ENCODE measurements at places on chromosomes 7 and 10.

DNA sequence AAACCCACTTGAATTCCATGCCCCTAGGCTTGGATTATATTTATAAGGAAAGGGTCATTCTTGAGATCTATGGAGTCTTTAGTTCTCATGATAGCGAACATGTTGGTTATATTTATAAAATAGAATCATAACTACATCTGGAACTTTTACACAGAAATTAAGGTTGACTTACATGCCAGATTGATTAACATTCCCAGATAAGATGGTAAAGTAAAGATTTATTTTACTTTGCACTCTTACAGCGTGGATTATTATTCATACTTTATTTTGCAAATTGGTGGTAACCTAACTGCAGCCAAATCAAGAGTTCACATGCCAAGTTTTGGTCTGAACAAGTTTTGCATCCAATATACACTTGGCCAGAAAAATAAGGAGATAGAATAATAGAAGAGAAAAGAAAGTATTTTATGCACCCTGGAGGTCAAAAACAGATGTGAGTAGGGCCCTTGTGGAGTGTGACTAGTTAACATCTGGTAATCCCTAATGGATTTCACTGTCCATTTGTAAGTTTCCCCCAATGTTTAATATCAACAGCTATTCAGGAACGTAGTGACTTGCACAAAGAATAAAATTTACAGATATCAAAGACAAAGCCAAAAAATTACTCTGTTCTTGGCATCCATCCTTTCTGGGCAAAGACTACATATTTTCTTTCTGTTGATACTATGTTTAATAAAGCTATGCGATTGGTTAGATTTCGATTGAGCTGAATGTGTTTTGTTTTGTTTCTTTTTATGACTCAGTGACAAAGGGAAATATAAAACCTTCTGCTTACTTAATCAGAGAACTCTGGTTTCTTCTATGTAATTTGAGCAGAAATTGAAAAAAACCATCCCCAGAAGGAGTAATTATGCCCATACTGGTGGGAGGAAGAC lies 10.1 kb upstream of the TMEM26 start:
- DNase-seq: no peak

DNA sequence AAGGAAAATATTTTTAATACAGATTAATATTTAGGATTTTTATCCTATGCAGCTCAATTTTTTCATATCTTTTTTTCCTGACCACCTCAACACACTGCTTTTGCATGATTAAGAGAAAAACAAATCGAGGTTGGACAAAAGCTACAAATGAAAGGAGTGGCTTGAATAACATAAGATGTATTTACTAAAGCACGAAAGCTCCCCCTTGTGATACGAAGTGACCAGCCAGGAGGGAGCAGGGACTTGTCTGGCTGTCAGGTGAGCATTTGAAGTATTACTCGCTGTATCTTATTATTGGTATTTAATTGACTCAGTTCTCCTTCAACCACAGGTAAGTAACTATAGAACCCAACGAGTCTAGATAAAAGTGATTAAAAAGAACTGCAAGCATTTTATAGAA lies 265.2 kb upstream of the PHF14 start:
- DNase-seq: no peak

DNA sequence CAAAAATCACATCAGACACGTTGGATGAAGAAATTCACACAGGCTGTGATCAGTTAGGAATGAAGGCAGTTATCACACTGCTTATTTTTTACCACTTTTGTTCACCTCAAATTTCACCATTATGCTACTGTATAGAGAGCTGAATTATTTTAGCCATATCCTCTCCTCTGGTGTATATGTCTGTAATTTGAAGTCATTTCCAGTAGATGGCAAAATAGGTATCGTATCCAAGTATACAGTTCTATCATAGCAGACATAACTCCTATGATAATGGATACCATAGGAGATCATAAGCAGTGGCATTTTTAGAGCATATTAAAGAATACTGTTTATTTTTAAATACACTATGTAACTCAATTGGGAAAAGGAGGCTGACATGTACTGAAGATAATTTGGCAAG lies 909.7 kb downstream of the DNAJB9 start:
- DNase-seq: no peak

GRCh38 chr10:131822692-131823245 lies 78.0 kb upstream of the PPP2R2D start:
- no peak for DNase-seq

DNA sequence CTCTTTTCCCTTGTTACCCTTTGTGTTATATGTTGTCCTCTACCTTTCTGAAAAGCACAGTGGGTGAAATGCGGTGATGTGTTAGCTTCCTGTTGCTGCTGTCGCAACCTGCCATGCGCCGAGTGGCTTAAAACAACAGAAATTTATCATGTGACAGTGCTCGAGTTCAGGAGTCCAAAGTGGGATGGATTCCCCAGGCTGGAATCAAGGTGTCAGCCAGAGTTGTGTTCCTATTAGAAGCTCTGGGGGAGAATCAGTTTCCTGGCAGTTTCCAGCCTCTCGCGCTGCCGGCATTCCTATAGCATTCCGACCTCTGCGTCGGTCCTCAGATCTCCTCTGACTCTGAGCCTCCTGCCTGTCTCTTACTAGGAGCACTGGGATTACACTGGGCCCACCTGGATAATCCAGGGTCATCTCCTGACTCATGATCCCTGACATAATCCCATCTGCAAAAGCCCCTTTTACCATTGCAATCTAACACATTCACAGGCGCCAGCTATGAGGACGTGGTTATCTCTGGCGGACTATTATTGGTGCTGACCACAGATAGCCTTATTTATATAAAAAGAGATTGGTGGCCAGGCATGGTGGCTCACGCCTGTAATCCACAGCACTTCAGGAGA lies 207.5 kb downstream of the CUX1 start:
- DNase-seq: no peak

DNA sequence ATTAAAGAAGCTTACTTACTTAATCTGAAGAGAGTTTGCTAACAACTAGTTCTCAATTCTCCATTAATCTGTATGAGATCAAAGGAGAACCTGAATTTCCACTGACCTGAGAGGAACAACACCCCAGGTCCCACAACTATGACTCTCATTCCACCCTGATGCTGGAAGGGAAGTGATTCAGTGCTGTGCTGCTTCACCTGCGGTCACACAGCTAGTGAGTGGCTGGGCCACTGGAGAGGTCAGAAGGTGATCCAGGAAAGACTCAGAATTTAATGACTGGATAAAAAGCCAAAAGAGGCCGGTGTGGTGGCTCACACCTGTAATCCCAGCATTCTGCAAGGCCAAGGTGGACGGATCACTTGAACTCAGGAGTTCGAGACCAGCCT lies 23.6 kb downstream of the SORBS1 start:
- no peak for DNase-seq

- DNase-seq: no peak
These were observed 13.5 kb downstream of the TNPO3 start for GRCh38 chr7:129041142-129042085.

GRCh38 chr7:40356871-40357709 lies 222.3 kb downstream of the SUGCT start:
- DNase-seq: no peak

GRCh38 chr7:69426705-69427104 lies 171.6 kb upstream of the AUTS2 start:
- no peak for DNase-seq

- no peak for DNase-seq
These were observed 159.8 kb downstream of the WNT2 start for GRCh38 chr7:117163101-117163500.

DNA sequence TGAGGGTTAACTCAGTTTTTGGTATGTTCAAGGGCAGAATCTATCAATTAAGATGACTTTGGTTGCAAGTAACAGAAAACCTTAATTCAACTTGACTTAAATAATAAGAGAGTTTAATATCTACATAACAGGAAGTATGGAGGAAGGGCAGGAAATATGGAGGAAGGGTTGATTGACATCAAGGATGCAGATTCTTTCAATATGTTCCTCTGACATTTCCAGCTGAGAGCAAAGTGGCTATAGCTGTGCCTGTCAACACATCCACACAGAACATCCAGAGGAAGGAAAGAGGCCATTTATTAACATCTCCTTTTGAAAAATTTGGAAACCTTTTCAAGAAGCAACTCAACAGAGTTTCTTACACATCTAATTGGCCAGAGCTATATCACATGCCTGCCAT lies 19.4 kb upstream of the RALA start:
- no peak for DNase-seq

Measured in stimulated activated CD8-positive, alpha-beta memory T cell treated with anti-CD3 and anti-CD28 coated beads, Interleukin-12 subunit alpha, Interleukin-12 subunit beta, amount 100 ng/mL, for 4 hours (primary cell).